ENCODE measurements at places on chromosomes 12 and 14. TPM values are rescaled to one million over a fixed set of nuclear protein-coding genes. Genes with fewer than 3 reads are reported as not detected.
A peak's percentile ranks its signal among the peaks of the same experiment; 100 is the strongest.

- DNase-seq = no peak
Measured at GRCh38 chr12:108690191-108690518, 41.2 kb downstream of the CORO1C start.

DNA sequence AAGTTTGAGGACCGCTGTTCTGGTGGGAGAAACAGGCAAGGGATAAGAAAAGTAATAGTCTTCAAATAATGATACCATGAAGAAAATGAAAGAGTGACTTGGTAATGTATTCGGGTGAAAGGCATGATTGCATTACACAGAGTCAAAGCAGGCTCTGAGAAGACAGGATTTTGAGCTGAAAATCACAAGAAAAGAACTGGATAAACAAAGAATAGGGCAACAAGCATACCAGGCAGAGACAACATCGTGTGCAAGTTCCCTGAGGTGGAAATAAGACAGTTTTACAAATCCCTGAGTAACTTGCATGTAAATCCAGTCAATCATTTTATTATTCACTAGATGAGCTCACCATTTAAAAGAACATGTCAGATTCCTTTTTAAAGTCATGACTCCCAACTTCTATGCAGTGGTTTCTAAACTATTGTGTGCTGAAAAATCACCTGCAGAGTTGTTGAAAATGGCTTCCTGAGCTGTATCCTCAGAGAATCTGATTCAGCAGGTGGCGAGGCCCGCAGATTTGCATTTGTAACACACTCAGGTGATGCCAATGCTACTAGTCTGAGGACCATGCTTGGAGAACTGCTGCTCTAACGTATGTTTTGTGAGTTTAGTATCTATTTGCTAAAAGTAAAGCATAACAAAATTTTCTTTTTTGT lies 133.0 kb upstream of the ABCD2 start:
- DNase-seq = no peak

GRCh38 chr12:50123203-50123602 lies 11.2 kb downstream of the COX14 start:
- no peak for DNase-seq

DNA sequence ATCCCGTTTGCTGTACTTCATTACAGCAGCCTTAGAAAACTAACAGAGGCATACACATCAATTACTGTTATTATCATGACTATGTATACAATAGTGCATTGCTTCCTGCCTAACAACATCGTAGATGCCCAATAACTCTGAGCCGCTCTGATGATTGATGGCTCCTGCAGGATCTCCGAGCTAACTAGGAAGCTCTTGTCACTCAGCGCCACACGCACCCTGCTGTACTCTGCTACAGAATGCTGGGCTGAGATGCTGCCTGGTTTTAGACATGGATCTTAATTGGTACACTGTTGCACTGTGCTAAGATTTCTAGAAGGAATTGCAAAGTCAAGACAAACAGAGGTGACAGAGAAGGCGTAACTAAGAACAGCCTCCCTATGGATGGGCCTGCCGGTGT lies 169.3 kb downstream of the SLC15A4 start:
- DNase-seq = no peak

- DNase-seq = no peak
Measured at GRCh38 chr14:91402771-91403600, 14.6 kb downstream of the CCDC88C start.

GRCh38 chr12:14394317-14395073 lies 29.0 kb downstream of the ATF7IP start:
- DNase-seq = peak; percentile 78

GRCh38 chr12:92722897-92723296 lies 20.1 kb downstream of the PLEKHG7 start:
- no peak for DNase-seq

PLEKHG7 gene
- not detected for total RNA-seq

CCDC184 gene
- total RNA-seq = not detected

Measured in Caki2 (cell line).